Left lobe of liver (tissue), 2 donors: ENCODE measurements at places on chromosomes 4 and X. TPM values are rescaled to one million over a fixed set of nuclear protein-coding genes. Genes with fewer than 3 reads are reported as not detected.

The ING2 gene
- total RNA-seq = 5.0 TPM

The DHX15 gene
- total RNA-seq = 29.2 TPM

The UGT2A1 gene
- 0.18 TPM for total RNA-seq

The NR3C2 gene
- total RNA-seq = 12.0 TPM

The RHOXF1 gene
- not detected for total RNA-seq

The L1CAM gene
- total RNA-seq = 0.88 TPM

DNA sequence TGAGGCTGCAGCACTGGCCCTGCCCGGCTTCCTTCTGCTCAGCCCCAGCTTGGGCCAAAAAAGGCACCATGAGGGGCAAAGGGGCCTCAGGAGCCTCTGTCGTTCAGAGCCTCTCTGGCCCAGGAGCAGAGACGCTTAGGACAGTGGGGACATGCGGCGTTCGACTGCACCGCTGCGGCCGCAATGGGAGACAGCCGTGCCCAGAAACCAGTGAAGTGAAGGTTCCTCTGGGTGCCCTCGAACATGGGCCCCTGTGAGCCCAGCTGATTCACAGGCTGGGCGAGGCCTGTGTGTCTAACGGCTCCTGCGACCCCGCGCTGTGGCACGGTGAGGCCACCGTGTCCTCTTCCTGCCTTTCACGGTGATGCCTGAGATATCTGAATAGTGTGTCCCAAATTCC lies 235.0 kb downstream of the AFAP1 start:
- no peak for DNase-seq

- no peak for DNase-seq
These were observed 1157.5 kb upstream of the PABPC4L start for GRCh38 chr4:135359128-135359527.

- DNase-seq = no peak
These were observed 119.1 kb upstream of the PRDX4 start for GRCh38 chrX:23548164-23548563.

DNA sequence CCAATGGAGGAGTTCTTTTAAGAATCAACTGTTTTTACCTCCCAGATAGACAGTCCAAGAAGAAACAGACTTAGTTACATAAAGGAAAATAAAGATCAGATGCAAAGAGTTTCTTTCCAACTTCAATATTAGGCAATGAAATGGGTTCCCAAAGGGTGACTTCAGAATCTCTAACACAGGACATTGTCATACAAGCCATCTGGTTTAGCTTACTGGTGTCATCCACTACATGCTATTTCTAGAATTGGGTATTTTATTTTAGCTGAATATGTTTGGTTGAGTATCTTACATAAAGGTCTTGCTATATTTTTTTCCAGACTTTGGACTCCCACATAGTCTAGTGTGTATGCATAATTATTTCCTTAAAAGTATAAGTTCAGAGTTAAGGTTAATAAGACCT lies 162.1 kb upstream of the SLC7A11 start:
- no peak for DNase-seq

- DNase-seq = no peak
These were observed 814.8 kb upstream of the GRID2 start for GRCh38 chr4:91488946-91489345.

GRCh38 chr4:47641755-47642154 lies 156.7 kb downstream of the ATP10D start:
- no peak for DNase-seq

DNA sequence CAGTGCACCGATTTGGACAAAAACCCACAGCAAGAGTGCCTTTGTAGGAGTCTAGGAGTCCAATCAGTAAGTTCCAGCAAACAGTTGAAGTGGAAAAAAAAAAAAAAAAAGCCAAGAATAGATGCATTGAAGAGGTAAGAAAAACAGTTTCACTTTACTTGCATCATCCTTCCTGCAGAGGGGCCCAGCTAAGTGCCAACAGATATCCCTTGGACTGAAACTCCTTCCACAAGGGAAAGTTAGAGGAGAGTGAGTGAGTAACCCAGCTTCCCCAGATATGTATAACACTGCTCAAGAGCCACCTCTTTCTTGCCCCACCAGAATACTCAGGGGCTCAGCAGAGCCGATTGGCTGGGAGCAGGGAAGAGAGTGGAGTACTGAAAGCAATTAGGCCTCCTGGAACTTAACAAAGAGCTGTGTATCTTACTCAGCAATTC lies 617.7 kb upstream of the SMIM31 start:
- no peak for DNase-seq

GRCh38 chrX:46398126-46398525 lies 147.1 kb downstream of the ZNF674 start:
- DNase-seq = no peak

GRCh38 chr4:103365285-103365684 lies 167.1 kb upstream of the CENPE start:
- DNase-seq = no peak

DNA sequence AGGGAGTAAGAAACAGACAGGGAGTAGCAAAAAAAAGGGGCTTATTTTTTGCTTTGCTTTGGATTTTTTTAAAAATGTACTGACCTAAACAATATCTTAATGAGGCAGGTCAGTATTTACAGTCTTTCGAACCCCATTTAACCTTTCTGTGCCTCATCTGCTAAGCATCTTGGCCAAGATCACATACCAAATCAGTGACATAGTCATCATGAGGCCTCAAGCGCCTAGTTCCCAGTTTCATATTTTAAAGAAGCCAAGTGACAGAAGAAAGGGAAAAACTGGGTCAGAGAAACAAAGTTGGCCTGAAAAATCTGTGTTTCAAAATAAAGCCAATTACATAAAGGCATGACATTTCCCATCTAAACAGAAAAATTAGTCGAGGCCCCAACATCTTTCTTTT lies 94.6 kb upstream of the WDR44 start:
- no peak for DNase-seq

GRCh38 chr4:2968381-2968780 lies 5.0 kb downstream of the GRK4 start:
- DNase-seq = no peak

GRCh38 chrX:6962006-6962355 lies 185.5 kb upstream of the STS start:
- no peak for DNase-seq

GRCh38 chr4:145181091-145181501 lies 707 bp upstream of the OTUD4 start:
- no peak for DNase-seq

DNA sequence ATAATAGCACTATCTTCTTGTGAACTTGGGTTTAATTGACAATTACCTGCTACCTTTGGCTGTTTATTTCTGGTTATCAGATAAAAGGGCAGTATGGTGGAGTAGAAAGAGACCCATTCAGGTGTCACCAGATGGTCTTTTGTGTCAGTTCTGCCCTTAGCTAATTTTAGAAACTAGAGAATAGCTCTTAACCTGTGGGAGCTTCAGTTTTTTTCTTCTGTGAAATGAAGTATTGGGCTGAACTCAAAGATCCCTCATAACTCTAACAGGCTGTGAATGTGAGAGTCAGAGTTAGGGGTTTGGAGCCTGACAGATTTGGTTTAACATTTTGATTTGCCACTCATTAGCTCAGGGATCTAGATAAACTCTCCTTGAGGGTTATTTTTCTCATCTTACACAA lies 335.2 kb downstream of the PPP1R2C start:
- no peak for DNase-seq

GRCh38 chr4:56480691-56481090 lies 13.3 kb downstream of the SRP72 start:
- DNase-seq = no peak

GRCh38 chrX:134431894-134432293 lies 28.1 kb upstream of the HPRT1 start:
- DNase-seq = no peak

GRCh38 chr4:168634276-168634802 lies 137.5 kb downstream of the PALLD start:
- no peak for DNase-seq

GRCh38 chr4:27094783-27095182 lies 234.1 kb downstream of the STIM2 start:
- no peak for DNase-seq

- DNase-seq = no peak
These were observed 359.6 kb upstream of the PITX2 start for GRCh38 chr4:110982486-110982885.

GRCh38 chr4:64305565-64306254 lies 103.5 kb downstream of the TECRL start:
- no peak for DNase-seq

DNA sequence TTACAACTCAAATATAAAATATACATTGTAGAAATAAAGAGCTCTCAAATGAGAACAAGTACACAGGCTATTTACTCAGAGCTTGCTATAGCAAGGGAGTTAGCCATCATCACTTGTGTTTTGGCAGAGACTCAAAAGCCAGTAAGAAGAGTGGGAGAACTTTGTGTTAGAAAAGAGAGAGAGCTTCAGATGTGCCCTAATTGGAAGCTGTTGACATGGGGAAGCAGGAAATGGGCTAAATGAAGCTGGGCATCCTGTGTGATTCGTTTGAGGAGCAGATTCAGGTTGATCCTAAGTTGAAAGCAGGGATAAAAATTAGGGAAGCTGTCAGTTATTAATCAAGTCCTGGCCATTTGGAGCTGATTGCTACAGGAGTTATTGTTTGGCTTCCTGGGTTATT lies 207.4 kb upstream of the MAOA start:
- no peak for DNase-seq

DNA sequence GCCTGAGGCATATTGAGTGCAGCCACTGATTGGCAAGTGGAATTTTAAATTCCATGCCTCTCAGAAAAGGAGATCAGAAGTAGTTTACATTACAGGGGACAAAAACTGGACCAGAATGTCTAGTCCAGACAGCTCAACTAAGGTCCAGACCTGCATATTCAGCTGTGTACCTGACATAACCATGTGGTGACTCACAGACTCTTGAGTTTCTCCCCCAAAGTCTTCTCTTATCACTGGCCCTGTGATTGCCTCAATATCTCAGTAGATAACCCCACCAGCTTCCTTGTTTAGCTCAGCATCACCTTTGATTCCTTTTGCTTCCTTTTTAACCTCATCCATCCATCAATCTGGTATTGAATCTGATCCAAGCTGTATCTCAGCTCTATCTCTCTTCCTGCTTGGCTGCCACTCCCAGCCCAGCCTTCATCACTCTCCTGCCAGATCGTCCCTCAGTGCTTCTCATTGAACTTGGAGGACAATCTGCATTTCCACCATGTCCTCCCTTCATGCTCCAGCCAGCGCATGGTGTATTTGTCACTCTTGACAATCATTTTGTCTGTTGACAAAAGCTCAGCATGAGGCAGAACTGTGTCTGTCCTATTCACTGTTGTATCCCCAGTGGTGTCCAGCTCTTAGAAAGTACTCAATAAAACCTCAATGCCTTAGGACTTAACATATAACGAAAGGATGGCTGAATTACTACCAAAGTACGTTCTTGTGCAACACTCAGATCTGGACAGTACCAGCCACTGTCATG lies 27.8 kb upstream of the SLC2A9 start:
- DNase-seq = no peak

GRCh38 chr4:125736057-125736456 lies 421.3 kb downstream of the FAT4 start:
- DNase-seq = no peak

DNA sequence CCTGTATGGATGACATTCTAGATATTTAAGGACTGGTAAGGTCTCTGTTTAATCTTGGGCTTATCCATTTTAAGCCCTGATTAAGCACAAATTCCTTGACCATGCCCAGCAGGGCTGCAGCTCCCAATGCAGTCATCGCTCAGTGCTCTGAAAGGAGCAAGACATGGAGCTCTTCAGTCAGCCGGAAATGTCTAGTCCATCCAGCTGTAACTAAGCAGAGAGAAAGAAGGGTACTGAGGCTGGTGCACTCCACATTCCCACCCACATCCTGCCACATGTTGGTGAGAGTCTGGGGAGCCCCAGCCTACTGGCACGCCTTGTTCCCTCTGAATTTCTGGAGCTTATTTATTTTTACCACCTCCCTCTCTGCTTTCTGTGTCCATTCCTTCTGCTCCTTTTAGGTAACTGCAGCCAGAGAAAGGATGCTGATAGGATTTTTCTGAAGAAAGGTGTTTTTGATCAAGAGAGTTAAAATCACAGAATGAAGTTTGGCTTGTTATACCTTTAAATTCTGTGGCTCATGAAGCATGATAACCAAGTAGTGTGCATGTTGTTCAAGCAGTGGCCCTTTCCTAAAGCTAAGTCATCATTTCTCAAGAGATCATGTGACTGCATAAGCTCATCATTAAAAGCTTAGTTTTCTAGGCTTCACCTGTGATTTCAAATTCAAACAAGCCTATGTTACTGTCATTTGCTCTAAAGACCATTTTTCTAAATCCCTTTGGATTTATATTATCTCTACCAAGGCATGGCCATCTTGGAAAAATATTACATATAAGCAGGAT lies 74.0 kb downstream of the GALNT7 start:
- no peak for DNase-seq

DNA sequence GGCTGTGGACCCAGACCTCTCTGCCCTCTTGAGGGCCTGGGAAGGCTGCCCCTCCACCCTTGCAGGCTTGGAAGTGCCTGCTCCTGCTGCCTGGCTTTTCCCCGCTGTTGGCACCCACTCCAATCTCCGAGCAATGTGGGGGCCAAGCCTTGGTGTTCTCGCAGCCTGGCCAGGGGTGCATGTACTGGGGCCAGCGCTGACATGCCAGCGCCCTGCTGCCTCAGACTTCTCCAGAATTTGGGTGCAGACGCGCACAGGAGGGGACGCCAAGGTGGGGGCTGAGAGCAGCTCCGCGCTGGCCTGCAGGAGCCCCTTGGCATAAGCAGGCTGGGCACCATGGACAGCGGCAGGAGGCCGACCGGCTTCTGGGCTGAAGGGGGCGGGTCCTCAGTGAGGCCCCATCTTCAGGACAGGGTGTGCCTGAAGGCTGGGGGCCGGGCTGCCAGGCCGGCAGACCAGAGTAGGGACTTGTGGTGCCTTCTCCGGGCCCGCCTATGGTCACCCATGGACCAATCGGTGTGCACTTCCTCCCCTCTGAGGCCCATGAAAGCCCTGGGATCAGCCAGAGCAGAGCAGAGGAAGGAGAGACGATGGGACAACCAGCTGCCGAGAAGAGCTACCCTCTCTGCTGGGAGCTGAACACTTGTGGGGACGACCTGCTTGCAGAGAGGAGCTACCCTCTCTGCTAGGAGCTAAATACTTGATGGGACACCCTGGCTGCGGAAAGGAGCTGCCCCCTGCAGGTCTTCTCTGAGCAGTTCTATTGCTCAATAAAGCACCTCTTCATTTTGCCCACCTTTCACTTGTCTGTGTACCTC lies 118.3 kb downstream of the DNAAF6 start:
- no peak for DNase-seq

- no peak for DNase-seq
These were observed 22.6 kb downstream of the SYNPO2 start for GRCh38 chr4:118911238-118911703.
